ENCODE measurements at places on chromosomes 11 and 22.
A peak's percentile ranks its signal among the peaks of the same experiment; 100 is the strongest.

DNA sequence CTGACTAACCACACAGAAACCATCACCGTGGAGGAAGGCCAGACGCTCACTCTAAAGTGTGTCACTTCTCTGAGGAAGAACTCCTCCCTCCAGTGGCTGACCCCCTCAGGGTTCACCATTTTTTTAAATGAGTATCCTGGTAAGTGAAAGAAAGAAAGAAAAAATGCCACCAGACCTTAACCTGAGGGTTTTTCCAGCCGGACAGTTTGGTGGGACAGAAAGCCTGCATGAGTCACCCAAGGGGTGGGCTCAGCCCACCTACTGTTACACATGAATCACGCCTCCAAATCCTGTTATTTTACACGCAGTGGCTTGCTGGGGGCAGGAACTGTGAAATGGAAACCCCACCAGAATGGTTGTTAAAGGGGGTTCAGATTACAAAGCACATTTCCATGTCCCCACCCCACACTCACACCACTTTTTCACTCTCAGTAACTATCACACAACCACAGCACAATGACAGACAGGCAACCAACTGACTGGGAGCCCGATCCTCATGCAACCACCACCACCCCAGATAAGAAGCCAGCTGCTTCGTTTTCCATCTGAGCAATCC, 11.9 kb downstream of the CRTAM start:
- DNase-seq, result peak; percentile 25

GRCh38 chr11:119028346-119029068, 2.2 kb downstream of the SLC37A4 start:
- DNase-seq, result no peak

GRCh38 chr11:63814383-63814736, 1.1 kb downstream of the SPINDOC start:
- DNase-seq, result no peak

GRCh38 chr11:6968816-6969215, 42.6 kb downstream of the ZNF215 start:
- no peak for DNase-seq

- no peak for DNase-seq
These were observed 1.6 kb upstream of the E2F8 start for GRCh38 chr11:19242179-19242932.

GRCh38 chr11:5541427-5541826, 6.9 kb downstream of the OR52H1 start:
- no peak for DNase-seq

DNA sequence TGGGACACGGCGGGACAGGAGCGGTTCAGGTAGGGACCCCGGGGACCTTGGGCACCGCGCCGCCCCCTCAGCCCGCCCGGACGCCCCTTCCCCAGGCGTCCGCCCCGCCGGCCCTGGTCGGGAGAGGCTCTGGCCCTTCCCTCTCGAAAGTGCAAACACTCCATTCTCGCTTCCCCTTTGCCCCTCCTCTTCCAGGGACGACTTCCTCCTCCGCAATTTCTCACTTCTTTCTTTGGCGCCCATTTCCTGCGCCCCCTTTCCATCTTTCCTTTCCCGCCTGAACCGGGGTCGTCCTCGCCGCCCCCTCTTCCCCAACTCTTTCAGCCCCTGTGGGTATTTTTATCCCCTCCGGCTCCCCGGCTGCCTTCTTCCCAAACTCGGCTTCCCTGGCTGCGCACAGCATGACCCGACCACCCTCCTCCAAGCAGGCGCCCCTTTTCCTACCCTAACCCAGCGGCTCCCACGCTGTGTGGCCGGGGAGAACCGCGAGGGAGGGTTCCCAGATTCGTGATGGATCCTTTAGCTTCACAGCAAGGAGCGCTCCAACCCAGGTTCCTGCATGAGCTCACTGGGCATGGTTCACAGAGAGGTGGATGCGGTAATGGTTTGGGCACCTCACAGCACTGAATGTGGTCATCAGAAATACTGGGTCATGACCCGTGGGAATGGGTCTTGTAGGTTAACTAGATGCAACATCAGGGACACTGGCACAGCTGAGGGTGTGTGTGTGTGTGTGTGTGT, 689 bp downstream of the RAB39A start:
- no peak for DNase-seq

GRCh38 chr11:82507288-82507687, 226.4 kb downstream of the FAM181B start:
- no peak for DNase-seq

GRCh38 chr22:45608763-45609180, 62.9 kb upstream of the ATXN10 start:
- DNase-seq, result no peak

DNA sequence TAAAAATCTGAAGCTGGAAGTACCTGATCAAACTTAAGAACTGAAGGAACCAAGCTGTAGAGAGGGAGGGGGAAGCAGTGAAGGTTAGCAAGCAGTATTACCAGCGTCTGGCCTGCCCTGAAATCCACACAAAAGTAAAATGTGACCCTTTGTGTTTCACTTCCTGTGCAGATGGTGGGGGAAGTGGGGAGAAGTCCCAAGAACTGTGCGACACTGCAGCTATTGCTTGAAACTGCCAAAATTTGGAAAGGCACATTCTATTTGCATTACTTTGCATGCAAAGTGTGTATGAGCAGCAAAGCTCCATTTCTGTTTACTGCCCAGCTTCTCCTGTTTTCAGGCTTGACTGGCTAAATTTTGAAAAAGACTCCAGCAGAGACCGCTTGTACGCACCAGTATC, 72.1 kb upstream of the BMAL1 start:
- no peak for DNase-seq

GRCh38 chr11:84476581-84476980, 1150.6 kb downstream of the DLG2 start:
- DNase-seq, result no peak

DNA sequence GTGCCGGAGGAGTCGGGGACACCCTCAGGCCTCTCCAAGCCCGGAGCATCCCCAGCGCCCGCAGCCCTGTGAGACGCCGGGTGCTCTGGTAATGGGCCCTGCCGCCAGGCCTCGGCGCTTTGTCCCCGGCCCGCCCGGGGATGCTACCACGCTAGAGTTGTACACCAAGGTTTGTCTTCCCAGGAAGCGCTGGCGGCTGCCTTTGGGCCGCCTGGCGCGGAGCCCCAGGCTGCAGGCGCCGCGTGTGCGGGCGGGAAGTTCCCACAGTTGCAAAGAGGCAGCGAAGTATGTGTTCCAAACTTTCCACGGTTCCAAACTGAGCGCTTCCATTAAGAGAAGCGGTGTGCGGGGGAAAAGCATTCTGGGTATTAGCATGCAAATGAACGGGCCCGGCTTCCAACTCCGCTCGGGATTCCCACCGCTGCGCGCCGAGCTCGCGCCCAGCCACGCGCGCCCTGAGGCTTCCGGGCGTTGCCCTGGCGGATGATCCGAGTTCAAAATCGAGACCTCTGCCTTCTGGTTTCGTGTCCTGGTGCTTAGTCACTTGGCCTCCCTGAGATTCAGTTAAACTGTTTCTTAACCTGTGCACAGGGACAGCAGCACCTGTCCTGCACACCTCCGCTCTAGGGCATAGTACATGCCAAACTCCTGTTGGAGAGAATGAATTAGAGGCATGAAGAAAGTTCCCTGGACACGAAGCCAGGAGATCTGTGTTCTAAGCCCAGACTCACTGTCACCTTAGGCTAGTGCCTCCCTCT, 1.3 kb upstream of the PATZ1 start:
- DNase-seq, result peak; percentile 55

DNA sequence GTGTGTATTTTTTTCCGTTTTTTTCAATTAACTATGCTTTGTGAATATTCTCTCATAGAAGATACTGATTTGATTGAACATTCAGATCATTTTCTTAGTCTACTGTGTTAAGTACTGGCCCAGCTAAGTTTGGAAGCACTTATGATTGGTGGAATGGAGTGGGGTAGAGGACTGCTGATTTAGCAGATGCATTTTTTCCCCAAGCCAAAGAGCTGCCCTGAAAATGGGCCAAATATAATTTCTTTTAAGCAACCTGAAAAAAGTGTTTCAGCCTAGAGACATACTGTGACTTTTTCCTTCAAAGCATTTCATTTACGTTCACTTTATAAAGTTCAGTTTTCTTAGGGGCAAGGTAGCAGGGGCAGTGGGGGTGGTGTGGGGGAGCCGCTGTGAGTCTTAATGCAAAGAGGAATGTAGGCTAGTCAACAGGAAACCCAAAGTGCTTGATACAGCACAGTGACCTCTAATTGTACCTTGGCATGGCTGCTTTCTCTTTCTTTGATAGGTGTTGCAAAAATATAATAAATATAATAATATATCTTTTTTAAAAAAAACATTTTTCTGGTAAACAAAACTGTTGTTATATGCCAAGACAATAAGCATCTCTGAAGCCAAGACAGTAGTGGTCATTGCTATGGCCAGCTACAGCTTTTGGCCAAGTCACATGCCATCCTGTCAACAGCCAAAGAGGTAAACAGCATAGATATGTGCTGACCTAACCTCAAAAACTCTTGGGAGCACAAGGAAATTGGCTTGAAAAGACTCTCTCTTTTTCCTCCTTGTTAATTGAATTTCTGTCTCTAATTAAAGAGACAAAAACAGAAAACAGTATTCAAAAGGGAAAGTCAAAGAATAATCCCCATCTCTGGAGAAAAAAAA, 58.8 kb downstream of the LIF start:
- DNase-seq, result no peak

GRCh38 chr11:80815752-80816453, 1375.1 kb upstream of the TENM4 start:
- DNase-seq, result no peak

- no peak for DNase-seq
These were observed 720 bp downstream of the PACS1 start for GRCh38 chr11:66070604-66071380.

- DNase-seq, result peak; percentile 38
These were observed 4.0 kb upstream of the WNT11 start for GRCh38 chr11:76209973-76210930.

DNA sequence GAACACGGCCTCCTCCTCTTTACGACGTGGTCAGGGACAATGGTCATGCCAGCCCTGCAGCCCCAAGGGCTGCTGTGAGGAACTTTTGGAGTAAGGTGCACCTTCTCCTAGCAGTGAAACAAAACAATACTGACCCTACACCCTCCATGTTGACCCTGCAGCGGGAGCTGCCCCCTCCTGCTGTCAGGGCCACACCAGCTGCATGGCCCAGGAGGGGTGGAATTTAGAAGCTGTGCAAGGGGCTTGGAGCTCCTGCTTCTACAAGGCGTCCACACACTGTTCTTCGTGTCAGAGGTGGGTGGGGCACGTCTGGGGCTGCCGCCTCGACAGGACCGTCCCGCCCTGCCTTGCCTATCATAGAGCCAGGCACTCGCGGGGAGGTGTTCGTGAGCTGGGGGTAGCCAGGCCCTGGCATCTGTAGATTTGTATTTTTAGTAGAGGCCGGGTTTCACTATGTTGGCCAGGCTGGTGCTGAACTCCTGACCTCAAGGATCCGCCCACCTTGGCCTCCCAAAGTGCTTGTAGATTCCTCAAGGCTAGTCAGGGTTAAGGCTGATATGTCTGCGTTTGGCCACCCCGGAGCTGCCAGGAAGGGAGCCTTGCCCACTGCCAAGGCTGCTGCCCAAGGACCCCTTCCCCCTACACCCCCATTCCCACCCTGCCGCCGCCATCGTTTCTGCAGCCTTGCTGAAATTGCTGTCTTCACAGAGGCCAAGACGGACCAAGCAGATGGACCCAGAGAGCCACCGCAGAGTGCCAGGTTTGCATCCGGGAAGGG, 15.9 kb downstream of the INCENP start:
- DNase-seq, result no peak

GRCh38 chr11:2738551-2739431, 39.0 kb upstream of the KCNQ1OT1 start:
- DNase-seq, result no peak

- DNase-seq, result no peak
These were observed 409.2 kb downstream of the TBC1D22A start for GRCh38 chr22:47171441-47172221.

DNA sequence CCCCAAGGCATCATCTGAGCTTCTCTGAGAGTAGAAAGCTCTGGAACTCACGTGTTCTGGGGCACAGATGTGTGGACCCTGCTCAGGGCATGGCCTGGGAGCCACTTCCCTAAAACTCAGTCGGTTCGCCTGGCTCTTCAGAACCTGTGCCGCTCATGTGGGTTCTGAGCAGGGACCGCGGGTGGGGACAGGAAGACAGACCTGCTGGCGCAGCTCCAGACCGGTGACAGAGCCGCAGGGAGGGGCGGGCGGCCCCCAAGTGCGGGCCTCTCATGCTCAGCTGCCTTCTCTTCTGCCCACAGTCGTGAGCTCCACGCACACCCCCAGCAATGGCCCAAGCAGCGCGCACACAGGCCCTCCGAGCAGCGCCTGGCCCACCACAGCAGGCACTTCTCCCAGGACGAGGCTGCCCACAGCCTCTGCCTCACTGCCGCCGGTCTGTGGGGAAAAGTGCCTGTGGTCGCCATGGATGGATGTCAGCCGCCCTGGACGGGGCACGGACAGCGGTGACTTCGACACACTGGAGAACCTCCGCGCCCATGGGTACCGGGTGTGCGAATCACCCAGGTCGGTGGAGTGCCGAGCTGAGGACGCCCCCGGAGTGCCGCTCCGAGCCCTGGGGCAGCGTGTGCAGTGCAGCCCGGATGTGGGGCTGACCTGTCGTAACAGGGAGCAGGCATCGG, 24.2 kb downstream of the MUC5AC start:
- DNase-seq, result peak; percentile 33

DNA sequence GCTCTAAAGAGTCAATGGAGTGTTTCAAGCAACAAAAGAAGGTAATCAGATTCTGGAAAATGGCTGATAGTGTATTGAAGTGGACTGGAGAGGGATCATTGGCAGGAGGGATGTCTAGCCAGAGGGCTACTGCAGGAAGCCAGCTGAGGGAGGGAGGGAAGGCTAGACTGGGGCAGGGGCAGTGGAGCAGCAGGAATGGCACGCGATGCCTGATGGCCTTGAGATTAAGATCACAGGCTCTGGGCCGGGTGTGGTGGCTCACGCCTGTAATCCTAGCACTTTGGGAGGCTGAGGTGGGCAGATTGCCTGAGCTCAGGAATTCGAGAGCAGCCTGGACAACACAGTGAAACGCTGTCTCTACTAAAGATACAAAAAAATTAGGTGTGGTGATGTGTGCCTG, 47.5 kb upstream of the PRDM11 start:
- DNase-seq, result no peak

GRCh38 chr11:46894961-46895360, 23.4 kb downstream of the LRP4 start:
- no peak for DNase-seq

GRCh38 chr11:46886211-46886610, 32.1 kb downstream of the LRP4 start:
- DNase-seq, result no peak

- DNase-seq, result no peak
These were observed 5.3 kb upstream of the PSMC3 start for GRCh38 chr11:47431356-47432083.

- DNase-seq, result no peak
These were observed 10.1 kb downstream of the MCM5 start for GRCh38 chr22:35409783-35410662.

- no peak for DNase-seq
These were observed 51.0 kb downstream of the RPUSD4 start for GRCh38 chr11:126160345-126161022.

All from naive thymus-derived CD4-positive, alpha-beta T cell (primary cell).